Vagina (tissue), 2 donors: ENCODE measurements at places on chromosomes 4 and X. TPM values are rescaled to one million over a fixed set of nuclear protein-coding genes. Genes with fewer than 3 reads are reported as not detected.

GRCh38 chr4:1636490-1637211, 47.5 kb downstream of the FAM53A start:
- no peak for DNase-seq

DNA sequence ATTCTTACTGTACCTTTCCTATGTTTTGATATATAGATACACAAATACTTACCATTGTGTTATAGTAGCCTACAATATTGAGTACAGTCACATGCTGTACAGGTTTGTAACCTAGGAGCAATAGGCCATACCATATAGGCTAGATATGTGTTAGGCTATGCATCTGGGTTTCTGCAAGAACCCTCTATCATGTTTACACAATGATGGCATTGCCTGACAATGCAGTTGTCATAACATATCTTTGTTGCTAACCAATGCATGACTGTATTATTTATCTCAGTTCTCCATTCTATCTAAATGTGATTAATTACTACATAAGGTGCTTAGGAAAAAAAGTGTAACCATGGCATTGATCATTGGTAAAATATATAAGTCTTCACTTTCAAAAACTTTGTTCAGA, 10.0 kb upstream of the SPCS3 start:
- DNase-seq = no peak

DNA sequence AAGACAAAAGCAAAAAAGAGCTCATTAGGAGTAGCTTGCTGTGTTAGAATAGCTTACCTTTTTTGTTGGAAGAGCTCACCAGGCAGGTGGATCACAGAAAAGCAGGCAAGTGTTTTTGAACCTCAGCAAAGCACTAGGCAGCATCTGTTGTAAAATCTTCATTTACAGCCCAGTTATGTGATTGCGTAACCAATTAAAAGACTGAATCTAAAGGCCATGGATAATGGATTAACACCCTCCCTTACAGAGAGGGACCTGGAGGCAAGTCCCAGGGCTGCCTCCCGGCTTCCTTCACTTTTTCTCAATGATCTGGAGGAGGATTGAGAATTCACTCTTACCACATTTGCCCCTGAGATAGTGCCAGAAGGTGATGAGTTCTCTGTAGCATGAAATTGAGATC, 51.1 kb downstream of the MAMLD1 start:
- no peak for DNase-seq

- DNase-seq = no peak
Observed at GRCh38 chr4:122293374-122294365, 85.1 kb upstream of the ADAD1 start.

DNA sequence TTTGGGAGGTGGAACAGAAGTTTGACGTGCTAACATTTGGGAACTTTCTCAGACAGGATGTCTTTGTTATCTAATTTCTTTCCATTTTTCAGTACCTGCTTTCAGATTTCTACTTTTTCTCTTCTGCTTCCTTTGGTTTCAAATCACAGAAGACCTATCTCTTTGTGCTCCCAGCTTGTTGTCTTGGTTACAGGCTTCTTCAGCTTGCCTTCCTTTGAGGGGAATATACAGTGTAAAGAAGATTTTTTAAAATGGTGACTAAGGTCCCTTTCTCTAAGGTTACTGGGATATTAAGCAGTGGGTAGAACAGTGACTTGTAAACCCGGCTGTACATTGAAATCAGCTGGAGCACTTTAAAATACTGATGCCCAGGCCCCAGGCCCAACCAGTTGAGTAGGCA, 48.0 kb downstream of the TMEM164 start:
- no peak for DNase-seq

GRCh38 chr4:83046693-83047473, 11.9 kb downstream of the COPS4 start:
- no peak for DNase-seq

- no peak for DNase-seq
Observed at GRCh38 chrX:68666580-68666979, 19.1 kb downstream of the STARD8 start.

DNA sequence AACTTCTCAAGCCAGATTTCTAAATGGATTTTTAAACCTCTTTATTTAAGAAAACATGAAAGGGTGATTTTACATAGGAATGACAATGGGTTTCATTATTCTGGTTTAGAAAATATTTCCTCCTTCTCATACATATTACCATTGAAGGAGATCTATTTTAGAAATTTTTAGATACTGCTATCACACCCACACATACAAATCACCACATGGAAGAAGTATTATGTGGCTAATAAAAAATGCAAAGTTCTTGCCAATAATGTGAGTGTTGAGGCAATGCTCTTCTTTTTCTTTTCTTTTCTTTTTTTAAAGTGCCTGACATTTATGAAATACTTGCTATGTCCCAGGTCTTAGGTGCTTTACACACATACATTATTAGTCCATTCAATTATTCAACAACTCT, 6.8 kb downstream of the STAP1 start:
- no peak for DNase-seq

DNA sequence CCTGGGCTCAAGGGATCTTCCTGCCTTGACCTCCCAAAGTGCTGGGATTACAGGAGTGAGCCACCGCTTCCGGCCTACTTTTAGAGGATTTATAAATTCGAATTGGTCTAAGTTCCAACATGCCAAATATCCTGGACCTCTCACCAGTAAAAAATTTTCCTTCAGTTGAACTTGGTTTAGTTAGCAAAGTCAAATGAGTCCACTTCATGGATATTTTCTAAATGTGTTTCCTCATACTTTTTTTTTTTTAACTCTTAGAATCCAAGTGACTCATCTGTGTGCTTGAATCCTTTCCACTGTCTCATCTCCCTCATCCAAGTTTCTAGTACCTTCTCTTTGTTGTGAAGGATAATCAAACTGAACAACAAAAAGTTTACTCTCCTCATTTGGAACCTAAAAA, 49.7 kb downstream of the RBM47 start:
- no peak for DNase-seq

TEX13B gene
- total RNA-seq = not detected

ARR3 gene
- not detected for total RNA-seq
